ENCODE measurements at places on chromosomes 3 and 15. TPM values are rescaled to one million over a fixed set of nuclear protein-coding genes. Genes with fewer than 3 reads are reported as not detected.

Gene PLA2G4D
- 1.4 TPM for total RNA-seq

Gene CNTN3
- total RNA-seq, result not detected

Gene EIF5A2
- 19.8 TPM for total RNA-seq

DNA sequence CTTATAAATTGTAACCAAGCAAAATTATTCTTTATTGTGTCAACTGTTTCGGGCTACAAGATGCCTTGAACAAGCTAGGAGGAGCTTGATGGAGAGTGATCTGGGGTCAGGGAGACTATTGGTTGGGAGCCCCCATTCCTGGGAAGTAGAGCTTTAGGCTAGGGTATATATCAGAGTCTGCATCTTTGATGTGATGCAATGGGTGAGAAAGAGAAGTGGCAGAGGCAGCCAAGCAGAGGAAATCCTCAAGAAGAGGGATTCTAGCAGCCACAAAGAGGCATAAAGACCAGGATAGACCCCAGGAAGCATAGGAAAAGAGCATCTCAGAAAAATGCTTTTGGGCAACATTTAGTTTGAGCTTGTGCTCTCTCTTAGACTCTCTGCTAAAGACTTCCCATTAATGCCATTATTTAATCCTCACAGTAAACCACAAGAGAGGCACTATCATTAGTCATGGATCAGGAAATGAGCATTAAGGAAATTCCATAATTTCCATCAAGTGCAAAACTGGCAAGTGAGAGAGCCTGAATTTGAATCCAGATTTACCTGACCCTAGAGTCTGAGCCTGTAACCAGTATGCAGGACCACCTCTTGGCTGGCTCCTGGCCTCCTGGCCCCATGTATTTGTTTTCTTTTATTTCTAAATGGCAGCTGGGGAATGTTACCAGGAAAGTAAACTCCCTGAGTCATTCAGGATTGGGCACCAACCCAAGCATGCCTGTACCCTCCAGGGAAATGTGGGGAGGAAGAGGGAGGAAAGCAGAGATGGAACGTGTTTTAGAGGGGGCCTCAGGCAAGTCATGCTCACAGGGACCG, 118.7 kb downstream of the RPL22L1 start:
- DNase-seq, result peak; percentile 94

GRCh38 chr15:96327155-96327741, 3.3 kb upstream of the NR2F2 start:
- DNase-seq, result peak; percentile 33

DNA sequence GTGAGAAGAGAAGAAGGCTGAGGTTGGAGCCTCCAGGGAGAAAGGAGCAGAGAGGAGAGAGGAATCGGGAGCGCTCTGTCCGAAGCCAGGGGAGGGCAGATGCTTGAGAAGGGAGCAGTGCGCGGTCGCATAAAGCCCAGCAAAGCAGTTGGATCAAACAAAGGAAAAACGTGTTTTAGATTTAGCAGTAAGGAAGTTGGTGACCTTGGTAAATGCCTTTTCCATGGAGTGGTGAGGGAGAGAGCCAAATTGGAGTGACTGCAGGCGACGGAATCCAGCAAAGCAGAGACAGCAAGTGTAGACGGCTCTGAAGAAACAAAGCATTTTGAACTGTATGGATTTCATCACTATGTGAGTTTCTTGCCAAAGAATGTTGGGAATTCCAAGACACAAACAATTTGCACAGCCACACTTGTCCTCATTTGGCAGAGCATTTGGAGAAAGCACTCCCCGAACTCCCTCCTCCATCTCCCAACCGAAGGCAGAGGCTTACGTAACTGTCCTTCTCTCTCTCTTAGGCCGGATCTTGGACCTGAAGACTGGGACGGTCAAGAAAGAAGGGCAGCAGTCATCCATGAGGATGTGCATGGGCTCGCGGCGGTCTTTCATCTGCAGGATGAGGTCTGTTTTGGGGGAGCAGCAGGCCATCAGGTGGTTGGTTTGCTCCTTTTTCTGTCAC, 103.6 kb downstream of the ARNT2 start:
- DNase-seq, result no peak

GRCh38 chr15:92600856-92601255, 54.7 kb downstream of the FAM174B start:
- no peak for DNase-seq

GRCh38 chr3:185852635-185853034, 27.8 kb upstream of the IGF2BP2 start:
- DNase-seq, result no peak

- no peak for DNase-seq
These were observed 43.4 kb downstream of the EEFSEC start for GRCh38 chr3:128196647-128197046.

- no peak for DNase-seq
These were observed 2.0 kb downstream of the ACAN start for GRCh38 chr15:88805031-88805780.

DNA sequence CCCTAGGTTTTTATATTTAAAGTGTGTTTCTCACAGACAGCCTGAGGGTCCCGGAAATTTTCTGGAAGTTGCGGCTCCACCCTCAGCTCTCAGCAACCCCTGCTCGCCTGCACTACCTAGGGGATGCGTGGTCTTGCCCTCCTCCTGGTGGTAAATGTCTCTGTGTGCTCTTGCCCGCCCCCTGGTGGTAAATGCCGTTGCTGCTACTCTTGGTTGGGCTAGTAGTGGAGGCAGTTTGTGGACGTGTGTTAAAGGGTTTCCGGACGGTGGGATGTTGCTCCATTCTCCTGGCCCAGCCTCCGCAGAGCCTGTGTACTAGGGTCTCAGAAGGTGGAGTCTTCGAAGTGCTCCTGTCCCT, 27.4 kb downstream of the STOML1 start:
- peak; percentile 52 for DNase-seq

GRCh38 chr3:169750665-169751064, 14.2 kb downstream of the TERC start:
- no peak for DNase-seq

- DNase-seq, result no peak
These were observed 57.5 kb downstream of the CADPS start for GRCh38 chr3:62817678-62818077.

DNA sequence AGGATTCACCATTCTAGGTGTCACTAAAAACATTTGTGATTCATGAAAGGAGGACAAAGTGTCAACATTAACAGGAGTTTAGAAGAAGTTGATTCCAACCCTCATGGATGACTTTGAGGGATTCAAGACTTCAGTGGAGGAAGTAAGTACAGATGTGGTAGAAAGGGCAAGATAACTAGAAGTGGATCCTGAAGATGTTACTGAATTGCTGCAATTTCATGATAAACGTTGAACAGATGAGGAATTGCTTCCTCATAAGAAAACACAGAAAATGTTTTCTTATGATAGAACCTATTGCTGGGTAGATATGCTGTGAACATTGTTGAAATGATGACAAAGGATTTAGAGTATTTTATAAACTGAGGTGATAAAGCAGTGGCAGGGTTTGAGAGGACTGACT, 23.5 kb upstream of the ATP2C1 start:
- DNase-seq, result no peak

DNA sequence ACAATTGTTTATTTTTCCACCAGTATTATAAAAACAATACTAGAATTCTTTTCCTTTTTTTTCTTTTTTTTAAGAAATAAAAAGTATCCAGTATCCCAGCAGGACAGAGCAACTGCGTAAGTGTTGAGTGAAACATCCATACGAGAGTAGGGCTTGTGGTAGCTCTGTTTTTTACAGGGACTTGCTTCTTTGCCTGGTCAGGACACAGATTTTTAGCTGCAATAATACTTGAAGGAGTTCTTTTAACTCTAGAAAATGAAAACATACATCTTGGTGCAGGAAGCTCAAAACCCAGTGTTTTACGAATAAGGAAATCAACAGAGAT, 297.7 kb upstream of the NR2E3 start:
- DNase-seq, result no peak

DNA sequence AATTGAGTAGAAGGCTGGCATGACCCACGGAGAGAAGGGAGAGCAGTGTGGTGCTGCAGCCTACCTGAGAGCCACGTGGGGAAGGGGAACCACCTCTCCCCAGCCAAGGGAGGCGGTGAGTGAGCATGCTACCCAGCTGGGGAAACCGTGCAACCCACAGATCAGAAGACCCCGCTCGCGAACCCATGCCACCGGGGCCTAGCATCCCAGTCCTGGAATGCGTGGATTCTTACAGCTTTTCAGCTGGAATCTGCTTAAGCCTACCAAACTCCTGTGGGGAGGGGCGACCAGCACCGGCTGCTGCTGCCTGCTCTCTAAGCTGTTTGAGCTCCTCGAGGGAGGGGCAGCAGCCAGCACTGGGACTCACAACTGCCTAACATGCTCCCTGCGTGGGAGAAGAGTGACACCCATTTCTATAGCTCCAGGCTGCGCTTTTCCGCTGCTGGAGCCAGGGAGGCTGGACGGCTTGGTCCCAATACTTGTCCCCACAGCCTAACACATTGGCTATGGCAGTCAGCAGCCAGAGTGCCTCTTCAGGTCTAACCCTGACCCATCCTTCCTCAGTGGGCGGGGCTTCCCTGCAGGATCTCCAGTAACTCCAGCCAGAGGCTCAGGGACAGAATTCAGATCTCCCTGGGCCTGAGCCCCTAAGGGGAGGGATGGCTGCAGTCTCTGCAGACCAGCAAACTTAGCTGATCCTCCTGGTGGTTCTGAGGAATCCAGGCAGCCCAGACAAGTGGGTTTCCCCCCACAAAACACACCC, 20.0 kb upstream of the TEX55 start:
- no peak for DNase-seq

GRCh38 chr15:98599909-98600691, 48.2 kb upstream of the IGF1R start:
- DNase-seq, result peak; percentile 12

DNA sequence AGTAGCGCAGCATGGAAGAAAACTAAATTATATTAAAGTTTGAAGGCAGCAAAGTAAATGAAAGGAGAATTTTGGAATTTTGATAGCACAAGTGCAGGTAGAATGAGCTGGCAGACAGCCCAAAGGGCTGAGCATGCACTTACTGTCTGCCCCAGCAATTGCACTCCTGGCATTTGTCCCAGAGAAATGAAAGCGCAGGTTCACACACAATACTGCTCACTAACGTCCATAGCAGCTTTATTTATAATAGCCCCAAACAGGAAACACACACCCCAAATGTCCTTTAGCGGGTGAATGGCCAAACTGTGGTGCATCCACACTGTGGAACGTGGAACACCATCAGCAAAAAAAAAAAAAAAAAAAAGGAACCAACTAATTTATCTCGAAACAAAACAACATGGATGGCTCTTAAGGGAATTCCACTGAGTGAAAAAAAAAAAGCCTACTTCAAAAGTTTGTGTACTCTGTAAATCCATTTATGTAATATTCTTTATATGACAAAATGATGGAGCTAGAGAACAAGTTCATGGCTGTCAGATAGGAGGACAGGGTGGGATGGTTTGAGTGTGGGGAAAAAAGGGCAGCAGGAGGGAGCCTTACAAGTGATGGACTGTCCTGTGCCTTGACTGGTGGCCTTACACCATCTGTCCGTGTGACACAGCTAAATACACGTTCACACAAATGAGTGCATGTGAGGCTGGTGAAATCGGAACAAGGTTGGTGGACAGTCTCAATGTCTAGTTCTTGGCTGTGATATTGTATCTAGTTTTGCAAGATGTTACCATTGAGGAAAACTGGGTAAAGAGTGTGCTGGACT, 6.0 kb upstream of the TM2D3 start:
- no peak for DNase-seq

GRCh38 chr15:98518823-98519561, 129.3 kb upstream of the IGF1R start:
- peak; percentile 47 for DNase-seq

- DNase-seq, result no peak
These were observed 56.1 kb downstream of the CRTC3 start for GRCh38 chr15:90585863-90586262.

Data from PC-9 (cell line).